ENCODE measurements at places on chromosomes 5 and 9.

DNA sequence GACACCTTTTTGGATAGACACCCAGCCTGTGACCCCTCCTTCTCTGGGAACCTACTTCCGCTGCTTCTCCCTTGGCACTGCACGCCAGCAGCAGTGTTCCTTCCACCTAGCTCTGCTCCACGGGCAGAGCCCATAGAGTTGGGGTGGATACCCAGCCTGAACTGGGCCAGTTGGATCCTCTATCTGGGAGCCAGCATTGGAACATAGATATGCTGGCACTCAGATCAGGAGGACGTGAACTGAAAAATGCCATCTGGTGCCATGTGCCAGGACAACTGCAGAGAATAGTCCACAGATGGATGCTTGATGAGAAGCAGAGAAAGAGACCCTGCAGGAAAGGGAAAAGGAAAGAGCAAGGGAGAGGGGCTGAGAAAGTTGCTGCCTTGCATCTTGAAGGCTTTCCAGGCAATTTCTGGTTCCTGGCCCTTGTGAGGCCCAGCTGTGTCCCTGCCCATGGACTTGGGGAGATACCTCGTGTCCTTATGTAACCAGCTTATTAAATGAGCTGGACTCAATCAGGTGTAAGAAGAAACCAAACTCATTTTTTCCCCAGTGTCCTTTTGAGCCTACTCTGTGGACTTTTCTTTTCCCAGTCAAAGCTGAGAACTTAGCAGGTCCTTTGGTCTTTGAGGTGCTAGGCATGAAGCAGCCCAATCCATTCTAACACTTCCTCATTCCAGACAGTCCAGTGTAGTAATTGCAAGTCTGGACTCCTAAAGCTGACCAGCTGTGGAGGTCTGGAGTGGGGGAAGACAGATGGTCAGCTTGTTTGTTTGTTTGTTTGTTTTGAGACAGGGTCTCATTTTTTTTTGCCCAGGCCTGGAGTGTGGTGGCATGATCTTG lies 39.1 kb downstream of the ANGPTL2 start:
- DNase-seq = no peak

- DNase-seq = no peak
These were observed 154.0 kb downstream of the BARX1 start for GRCh38 chr9:93801120-93801519.

DNA sequence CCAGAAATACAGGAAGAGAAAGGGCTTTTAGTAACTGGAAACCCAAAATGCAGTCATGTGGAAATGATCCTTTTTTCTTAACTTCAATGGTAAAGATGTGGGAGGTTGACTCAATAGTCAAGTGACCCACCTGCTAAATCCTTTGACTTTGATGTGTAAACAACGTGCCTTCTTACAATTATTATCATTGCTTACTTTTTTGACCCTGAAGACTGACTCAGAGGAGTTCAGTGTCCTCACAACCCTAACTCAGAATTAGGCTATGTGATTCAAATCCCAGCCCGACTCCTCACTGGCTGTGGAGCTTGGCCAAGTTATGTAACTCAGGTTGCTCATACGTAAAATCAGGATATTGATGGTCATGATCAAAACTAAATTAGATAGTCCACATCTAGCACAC lies 27.9 kb downstream of the ANXA1 start:
- no peak for DNase-seq

- DNase-seq = no peak
These were observed 194.7 kb downstream of the CACNA1B start for GRCh38 chr9:138072161-138072842.

- no peak for DNase-seq
These were observed 253.8 kb downstream of the EBF1 start for GRCh38 chr5:158845941-158846340.

DNA sequence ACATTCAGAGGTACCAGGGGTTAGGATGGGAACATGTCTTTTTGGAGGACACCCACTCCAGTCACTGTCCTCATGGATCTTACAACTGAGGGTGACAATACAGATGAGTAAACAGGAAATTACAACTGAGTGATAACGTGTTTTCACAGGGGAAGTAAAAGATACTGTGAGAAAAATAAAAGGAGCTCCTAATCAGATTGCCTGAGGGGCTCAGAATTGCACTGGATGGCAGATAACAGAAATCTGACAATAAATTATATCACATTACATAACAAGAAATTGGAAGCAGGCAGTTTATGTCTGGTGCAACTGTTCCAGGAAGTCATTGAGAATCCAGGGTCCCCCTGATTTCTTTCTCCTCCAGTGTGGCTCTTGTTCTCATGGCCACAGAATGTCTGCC lies 40.1 kb upstream of the PCSK1 start:
- DNase-seq = no peak

DNA sequence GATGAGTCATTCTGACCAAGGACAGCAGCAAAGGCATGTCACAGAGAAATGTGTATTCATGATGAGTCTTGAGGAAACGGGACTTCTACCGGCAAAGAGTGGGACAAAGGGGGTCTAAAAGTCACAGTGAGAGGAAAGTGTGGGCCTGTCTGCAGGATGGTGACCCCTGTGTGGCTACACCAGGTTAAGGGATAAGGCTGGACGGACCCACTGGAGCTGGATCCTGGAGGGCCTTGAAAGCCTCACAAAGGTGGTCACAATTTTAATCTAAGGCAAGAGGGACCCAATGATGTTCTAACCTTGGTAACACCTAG lies 176.5 kb downstream of the CDK5RAP2 start:
- no peak for DNase-seq

DNA sequence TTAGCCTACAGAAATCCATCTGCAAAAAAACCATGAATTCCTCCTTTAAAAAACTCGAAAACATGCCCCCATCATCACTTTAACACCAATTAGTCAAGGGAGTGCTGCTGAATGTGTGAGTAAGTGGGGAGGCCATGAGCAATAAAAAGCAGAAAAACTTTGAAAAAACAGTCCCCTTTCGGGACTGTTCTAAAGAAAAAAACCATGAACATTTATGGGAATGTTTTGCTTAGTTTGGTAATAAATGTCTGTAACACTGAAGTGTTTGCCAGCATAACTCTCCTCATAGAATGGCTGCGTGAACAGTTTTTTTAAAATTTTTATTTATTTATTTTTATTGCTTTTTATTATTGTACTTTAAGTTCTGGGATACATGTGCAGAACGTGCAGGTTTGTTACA lies 99.4 kb upstream of the TARS1 start:
- no peak for DNase-seq
